ENCODE measurements at places on chromosomes 5 and 9.

- DNase-seq = no peak
Observed at GRCh38 chr5:87404359-87404758, 8.4 kb downstream of the CCNH start.

DNA sequence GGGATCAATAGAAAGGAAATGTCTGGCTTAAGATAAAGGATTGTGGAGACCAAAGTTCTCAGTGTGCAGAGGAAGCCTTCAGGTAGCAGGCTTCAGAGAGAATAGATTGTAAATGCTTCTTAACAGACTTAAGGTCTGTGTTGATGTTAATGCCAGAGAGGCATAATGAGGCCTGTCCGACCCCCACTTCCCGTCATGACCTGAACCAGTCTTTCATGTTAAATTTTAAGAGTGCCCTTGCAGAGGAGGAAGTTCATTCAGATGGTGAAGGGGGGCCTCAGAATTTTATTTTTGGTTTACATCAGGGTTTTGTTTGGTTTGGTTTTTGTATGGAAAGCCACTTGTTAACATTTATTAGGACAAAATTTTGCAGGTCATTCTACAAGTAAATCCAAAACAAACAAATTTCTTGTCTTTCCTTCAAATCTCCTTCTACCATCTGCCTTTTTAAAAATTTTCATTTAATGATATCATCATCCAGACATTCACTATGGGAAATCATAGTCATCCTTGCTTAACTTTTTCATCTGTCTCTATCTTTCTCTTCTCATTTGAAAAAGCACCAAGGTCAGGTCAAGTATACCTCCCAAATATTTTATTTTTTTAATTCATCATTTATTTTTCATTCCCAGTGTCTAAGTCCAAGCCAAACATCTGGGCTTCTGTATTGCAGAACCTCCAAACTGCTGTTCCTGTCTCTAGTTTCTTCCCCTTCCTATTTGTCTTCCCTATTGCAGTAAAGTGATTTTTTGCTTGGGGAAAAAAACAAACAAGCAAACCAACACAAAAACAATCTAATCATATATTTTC, 6.9 kb upstream of the ABCA1 start:
- DNase-seq = no peak

- DNase-seq = no peak
Observed at GRCh38 chr5:138819081-138819480, 56.1 kb downstream of the LRRTM2 start.

GRCh38 chr5:175564716-175565115, 86.4 kb downstream of the SFXN1 start:
- no peak for DNase-seq

GRCh38 chr9:2420543-2420942, 201.0 kb upstream of the VLDLR start:
- DNase-seq = no peak

DNA sequence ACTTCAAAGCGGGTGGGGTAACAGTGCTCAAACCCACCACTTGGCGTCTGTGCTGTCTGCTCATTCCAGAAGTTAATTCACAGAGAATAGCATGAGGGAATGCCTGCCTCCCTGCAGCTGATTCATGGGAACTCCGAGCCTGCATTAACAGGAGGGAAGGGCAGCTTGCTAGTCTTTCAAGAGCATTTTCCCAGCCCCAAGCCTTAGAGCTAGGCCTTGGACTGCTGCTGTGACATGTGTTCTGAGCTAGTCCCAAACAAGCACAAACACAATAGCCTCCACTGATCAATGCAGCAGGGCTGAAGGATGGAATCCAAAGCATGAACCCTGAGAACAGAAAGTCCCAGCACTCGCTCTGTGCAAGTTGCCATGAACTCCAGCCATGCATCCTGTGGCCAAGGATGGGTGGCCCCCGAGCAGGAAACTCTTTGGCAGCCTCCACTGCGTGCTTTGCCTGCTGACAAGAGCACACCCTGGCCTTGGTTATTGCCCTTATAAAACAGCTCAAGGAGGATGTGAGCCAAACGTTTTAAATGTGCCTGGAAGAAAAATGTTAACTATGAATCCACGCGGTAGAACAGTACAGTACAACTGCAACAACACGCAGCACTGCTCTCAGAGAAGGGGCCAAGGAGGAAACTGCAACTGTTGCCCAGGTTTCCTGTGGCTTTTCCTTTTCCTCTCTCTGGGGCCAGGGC, 653.1 kb upstream of the KLF4 start:
- no peak for DNase-seq

DNA sequence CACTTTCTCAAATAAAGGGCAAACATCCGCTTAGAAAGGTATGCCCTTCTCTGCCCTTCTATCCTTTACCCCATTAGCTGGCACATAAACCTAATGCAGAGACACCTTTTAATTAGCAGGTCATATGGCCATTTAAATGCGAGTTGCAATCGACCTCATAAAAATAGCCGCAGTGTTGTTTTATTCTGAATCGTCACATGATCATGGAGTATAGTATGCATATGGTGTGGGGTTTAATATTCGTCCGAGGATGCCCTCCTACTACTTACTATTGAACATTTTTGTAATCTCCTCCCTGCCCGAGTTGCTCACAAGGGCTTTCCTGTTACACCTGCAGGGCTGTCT, 72.0 kb downstream of the PIK3R1 start:
- DNase-seq = no peak

- DNase-seq = no peak
Observed at GRCh38 chr5:97847920-97848631, 665.0 kb upstream of the RIOK2 start.

GRCh38 chr9:79237861-79238260, 333.9 kb upstream of the TLE4 start:
- DNase-seq = no peak

- no peak for DNase-seq
Observed at GRCh38 chr9:21461377-21461776, 20.7 kb downstream of the IFNE start.

Data from CD4-positive, alpha-beta T cell treated with Interleukin-15 for 4 hours (primary cell).